ENCODE measurements at places on chromosomes 5 and 9. TPM values are rescaled to one million over a fixed set of nuclear protein-coding genes. Genes with fewer than 3 reads are reported as not detected.

The PCDHA3 gene
- total RNA-seq = 32.6 TPM

The VCAN gene
- 439 TPM for total RNA-seq

The PTGS1 gene
- 0.31 TPM for total RNA-seq

The PCDHA10 gene
- 42.3 TPM for total RNA-seq

The ENHO gene
- total RNA-seq = 27.5 TPM

The SETD9 gene
- total RNA-seq = 2.2 TPM

The ADRB2 gene
- total RNA-seq = 0.94 TPM

The MAP1B gene
- total RNA-seq = 1,237 TPM

The PCA3 gene
- 1.6 TPM for total RNA-seq

The PTAR1 gene
- 99.5 TPM for total RNA-seq

The PCDHGC3 gene
- 62.3 TPM for total RNA-seq

The CDC20B gene
- 0.31 TPM for total RNA-seq

The PCDHGA10 gene
- 36.3 TPM for total RNA-seq

The SPATA31A7 gene
- not detected for total RNA-seq

The CCDC180 gene
- 34.1 TPM for total RNA-seq

The FOXD4L5 gene
- total RNA-seq = 0.31 TPM

The WNT8A gene
- total RNA-seq = not detected

The SLC2A6 gene
- total RNA-seq = 17.2 TPM

The IRX2 gene
- not detected for total RNA-seq

The SPATA31A3 gene
- total RNA-seq = not detected

The NR6A1 gene
- total RNA-seq = 3.4 TPM

The NEUROG1 gene
- 1.6 TPM for total RNA-seq

All from parietal lobe (tissue), 2 donors.